ENCODE measurements at places on chromosomes 2 and 18.
A peak's percentile ranks its signal among the peaks of the same experiment; 100 is the strongest.

GRCh38 chr2:155424518-155424917, 726.0 kb downstream of the KCNJ3 start:
- no peak for DNase-seq

- DNase-seq, result no peak
Observed at GRCh38 chr2:115169814-115170213, 727.4 kb downstream of the DPP10 start.

DNA sequence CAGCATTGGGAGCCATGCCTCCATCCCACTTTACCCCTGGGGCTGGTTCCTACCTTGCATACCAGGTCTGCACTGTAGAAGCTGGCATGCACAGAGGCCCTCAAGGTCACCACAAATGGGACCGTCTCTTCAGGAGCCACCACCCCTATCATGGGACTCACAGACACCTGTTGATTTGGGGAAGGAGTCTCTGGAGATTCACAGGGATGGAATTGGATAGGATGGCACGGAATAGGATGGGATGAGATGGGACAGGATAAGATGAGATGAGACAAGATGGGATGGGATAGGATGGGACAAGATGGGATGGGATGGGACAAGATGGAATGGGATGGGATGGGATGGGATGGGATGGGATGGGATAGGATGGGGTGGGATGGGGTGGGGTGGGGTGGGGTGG, 16.1 kb upstream of the CRYBA2 start:
- no peak for DNase-seq

GRCh38 chr18:9683418-9684396, 24.4 kb upstream of the RAB31 start:
- no peak for DNase-seq

- no peak for DNase-seq
Observed at GRCh38 chr2:153990771-153991170, 119.0 kb downstream of the GALNT13 start.

GRCh38 chr18:37539236-37539635, 26.4 kb downstream of the CELF4 start:
- DNase-seq, result no peak

DNA sequence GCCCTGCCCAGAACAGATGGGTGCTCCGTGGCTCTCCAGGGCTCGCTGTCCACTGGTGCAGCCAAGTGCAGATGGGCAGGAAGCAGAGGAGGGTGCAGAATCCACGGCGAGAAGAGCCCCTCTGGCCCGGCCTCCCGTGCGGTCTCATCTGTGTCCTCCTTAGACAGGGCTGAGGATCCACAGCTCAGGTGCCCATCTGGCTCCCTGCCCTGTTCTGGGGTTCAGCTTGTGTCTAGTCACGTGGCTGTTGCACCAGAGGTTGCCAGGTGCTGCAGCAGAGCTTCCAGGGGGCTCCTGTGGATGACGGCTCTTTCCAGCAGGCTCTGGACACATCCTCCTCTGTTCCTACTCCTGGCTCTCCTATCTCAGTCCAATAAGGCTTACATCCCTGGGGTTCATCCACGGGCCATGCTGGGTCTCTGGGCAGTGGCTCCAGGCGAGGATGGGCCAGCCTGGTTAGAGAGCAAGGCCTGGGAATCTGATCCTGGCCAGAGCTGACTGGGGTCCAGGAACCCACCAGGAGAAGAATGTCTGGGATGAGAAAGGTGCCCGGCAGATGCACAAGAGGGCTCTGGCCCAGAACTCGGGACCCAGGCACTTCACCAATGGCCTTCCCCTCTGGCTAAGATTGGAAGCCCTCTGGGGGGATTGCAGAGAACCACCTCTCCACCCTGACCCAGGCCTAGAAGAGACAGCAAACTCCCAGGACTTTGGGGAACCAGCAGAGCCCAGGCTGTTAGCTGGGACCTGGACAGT, 116.3 kb upstream of the ID2 start:
- peak; percentile 62 for DNase-seq

DNA sequence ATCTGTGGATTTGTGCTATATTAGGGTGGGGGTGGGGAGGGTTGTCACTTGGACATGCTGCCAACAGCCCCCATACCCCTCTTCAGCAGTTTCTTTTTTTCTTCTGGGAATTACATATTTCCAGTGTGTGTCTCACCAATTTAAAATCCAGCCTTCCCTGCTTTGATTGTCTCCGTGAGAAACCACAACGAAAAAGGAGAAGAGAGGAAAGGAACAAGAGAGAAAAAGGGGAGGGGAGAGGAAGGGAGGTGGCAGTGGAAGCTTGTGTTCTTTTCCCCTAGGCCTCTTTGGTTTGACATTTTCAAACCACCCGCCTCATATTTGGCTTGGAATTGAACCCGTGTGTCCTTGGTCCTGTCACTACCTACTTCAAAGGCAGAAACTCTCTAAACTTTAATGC, 860 bp downstream of the CTNNA2 start:
- no peak for DNase-seq

- no peak for DNase-seq
Observed at GRCh38 chr18:46260016-46260878, 156.1 kb downstream of the HAUS1 start.

GRCh38 chr2:137151731-137152130, 386.4 kb downstream of the THSD7B start:
- DNase-seq, result no peak

- DNase-seq, result no peak
Observed at GRCh38 chr18:34789768-34790344, 79.8 kb downstream of the DTNA start.

GRCh38 chr2:213959589-213959988, 451.3 kb upstream of the VWC2L start:
- no peak for DNase-seq

DNA sequence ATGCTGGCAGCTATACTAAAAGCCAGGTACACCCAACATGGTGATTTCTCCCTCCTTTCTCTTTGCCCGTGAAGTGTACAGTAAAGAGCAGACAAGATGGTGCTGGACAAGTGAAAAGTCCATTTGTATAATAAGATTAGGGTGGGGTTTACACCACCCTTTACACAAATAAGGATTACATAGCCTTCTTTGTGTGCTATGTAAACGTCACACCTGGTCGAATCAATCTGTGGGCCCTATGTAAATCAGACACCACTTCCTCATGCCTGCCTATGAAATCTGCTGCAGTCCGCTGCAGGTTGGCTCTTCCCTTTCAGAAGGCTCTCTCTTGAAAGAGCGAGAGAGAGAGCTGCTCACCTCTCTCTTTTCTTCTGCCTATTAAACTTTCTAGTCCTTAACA, 1054.3 kb upstream of the SLC39A10 start:
- no peak for DNase-seq

DNA sequence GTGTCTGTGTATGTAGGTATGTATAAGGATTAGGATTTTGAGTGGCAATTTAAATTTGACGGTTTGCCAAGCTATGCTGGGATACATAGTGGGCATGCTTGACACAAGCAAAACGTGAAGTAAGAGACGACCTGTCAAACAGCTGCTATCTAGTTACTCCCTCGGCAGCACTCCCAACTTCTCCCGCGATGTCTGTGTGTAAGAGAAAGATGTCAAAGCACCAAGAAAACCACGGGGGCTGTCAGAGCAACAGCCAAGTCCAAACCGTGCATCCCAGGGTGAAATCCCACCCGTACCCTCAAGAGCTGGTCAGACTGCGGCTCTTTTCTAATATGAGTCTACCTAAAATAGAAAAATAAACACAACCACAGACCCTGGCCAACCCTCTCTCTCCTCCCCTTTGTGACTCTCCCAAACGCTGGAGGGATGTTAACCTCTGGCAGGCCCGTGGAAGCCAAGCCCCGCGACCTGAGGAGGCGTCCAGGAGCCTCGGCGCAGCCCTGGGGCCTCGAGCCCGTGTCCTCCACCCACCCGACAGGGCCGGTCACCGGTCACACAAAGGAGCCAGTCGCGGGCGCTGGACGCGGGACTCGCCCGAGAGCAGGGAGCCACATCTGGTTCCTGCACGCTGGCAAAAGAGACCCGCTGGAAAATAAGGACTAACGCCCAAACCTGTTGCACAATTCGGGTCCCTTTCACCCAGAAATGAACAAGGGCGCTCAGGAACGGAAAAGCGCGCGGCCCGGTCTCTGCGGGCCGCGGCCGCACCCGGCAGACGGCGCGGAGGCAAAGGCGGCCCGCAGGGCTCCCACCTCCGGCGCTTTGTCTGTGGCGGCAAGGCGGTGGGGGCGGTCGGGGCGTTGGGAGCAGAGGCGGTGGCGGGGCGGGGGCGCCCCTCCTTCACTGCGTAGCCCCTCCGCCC, 925 bp downstream of the SESTD1 start:
- peak; percentile 86 for DNase-seq

DNA sequence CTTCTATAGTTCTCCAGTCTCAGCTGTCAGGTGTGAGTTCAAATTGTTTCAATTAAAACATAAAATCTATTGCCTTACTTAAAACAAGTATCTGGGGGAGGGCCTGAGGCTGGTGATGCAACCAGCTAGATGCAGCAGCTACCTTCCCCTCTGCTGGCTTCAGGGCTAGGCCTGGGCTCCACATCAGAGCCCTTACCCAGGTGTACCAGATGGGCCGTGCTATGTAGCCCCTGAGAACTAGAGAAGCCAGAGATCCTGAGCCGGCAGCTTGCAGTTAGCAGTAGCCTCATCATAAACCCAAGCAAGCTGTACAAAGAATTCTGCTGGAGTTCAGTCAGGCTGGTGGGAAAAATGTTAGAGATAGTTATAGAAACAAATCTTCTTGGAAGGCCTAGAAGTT, 97.7 kb upstream of the ACAA2 start:
- no peak for DNase-seq

GRCh38 chr2:46764547-46764946, 151.1 kb downstream of the MCFD2 start:
- DNase-seq, result no peak

DNA sequence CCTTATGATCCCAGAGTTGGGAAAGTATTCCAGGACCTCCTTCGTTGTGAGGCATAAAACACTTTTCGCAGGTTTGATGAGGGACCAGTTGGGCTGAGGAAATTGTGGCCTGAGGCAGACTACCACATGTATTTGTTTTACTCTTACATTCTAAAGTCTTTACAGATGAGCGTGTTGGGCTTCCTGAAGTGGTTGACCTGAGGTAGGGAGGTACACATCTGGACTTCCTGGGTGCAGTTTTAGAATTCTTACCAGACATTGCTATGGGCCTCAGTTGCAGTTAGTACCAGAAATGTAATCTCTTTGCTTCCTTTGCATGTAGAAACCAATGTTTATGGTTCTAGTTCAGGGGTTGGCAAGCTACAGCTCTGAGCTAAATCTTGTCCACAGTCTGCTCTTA, 48.7 kb downstream of the COA5 start:
- DNase-seq, result no peak

- no peak for DNase-seq
Observed at GRCh38 chr2:160882906-160883305, 277.3 kb upstream of the TANK start.

- DNase-seq, result no peak
Observed at GRCh38 chr18:9362869-9363268, 28.3 kb downstream of the TWSG1 start.

DNA sequence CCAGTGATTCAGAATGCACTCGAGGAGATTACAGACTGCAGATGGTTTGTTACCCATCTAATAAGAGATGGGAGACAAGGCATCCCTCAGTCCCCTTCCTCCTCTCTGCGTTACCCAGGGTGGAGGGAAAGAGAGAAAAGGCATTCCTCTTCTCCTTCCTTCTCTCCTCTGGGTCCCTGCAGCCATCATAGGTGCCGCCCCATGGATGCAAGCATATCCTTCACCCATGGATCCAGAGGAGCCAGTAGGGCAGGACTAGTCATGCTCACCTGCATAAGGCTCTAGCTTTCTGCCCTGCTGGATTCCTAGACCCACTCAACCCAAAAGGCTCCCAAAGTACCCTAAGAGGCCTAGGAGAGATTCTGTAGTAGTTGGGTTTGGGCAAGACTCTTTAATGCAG, 20.4 kb downstream of the CMPK2 start:
- no peak for DNase-seq

DNA sequence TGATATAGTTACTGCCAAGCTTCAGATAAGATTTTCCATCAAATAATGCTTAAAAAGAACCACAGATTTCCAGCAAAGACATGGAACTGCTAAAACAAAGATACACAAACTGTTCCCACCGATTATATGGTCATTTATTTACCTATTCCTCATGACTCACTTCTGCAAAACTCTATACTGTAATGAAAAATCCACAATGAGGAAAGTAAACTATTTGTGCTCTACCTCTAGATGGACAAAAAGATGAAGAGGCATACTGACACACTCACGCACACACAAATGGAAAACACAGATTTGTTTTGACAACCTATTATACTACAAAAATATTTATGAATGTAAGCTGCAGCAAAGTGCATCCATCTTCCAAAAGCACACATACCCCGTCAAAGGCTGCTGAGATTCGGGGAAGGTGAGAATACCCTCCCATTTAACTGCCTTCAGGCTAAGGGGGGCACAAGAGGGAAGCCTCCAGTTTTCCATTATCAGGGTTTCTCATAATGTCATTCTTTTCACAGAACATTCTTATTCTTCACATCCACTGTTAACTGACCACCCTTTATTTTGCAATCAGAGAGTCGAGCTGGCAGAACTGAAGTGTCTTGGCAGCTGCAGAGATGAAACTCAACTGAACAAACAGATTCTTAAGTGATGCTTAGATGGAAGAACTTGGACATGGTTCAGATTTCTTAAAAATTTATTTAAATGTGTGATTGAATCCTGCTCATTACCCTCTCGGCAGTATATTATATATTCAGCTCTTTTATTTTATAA, 115.9 kb upstream of the TANK start:
- no peak for DNase-seq

DNA sequence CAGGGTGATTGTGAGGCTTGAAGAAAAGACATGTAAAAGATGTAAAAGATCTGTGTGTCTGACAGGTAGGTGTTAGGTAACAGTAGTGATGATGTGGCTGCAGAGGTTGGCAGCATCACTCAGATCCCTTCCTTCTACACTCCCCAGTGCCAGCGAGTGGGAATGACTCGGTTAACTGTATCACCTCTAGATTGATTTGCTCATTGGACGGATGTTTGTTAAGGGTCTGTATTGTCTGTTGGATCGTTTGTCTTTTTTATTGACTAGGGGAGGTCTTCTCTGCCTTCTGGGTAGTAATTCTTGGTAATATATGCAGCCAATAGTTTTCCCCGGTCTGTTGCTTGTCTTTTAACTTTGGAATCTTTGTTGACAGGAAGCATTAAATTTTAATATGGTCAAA, 44.8 kb upstream of the CNGA3 start:
- DNase-seq, result no peak

- no peak for DNase-seq
Observed at GRCh38 chr2:120218181-120218580, 5.0 kb downstream of the TMEM185B start.

GRCh38 chr2:70718241-70718640, 49.8 kb downstream of the ADD2 start:
- no peak for DNase-seq

DNA sequence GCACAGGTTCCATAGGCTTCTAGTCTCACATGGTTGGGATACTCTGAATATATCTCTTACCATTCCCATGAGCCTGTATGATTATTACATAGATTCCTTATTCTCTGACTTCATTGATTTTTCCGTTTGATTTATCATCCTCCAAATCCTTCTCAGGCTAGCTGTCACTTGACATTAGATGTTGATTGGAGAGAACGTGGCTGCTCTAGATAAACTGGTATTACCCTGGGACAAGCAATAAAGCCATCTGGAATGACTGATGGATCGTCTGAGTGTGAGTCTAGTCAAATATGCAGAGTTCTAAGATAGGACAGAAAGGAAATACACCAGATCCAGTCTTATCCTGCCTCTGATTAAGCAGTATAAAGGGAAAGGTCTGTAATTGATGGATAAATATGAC, 325.6 kb upstream of the EPHA4 start:
- DNase-seq, result no peak
